GDM1 (cell line): ENCODE measurements at places on chromosomes 3 and 15.

- no peak for DNase-seq
These were observed 265.1 kb downstream of the CTNNB1 start for GRCh38 chr3:41464401-41464800.

GRCh38 chr3:22937536-22937935 lies 265.6 kb upstream of the UBE2E2 start:
- DNase-seq = no peak

GRCh38 chr3:126433496-126434263 lies 39.0 kb downstream of the CFAP100 start:
- no peak for DNase-seq

DNA sequence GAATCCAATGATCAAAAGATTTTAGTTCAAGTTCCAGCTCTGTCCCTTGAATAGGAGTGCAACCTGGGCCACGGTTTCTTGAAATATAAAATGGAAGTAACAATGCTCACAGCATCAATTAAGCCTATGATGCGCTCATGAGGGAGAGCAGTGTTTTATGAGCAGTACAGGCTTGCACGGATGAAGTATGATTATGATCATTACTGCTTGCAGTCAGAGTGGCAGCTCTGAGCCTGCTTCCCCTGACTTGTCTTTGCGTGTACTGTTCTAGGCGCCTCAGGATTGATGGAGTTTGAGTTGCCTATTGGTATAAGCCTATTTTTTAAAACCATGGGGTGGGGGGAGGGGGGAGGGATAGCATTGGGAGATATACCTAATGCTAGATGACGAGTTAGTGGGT lies 37.0 kb downstream of the ITGB5 start:
- no peak for DNase-seq

DNA sequence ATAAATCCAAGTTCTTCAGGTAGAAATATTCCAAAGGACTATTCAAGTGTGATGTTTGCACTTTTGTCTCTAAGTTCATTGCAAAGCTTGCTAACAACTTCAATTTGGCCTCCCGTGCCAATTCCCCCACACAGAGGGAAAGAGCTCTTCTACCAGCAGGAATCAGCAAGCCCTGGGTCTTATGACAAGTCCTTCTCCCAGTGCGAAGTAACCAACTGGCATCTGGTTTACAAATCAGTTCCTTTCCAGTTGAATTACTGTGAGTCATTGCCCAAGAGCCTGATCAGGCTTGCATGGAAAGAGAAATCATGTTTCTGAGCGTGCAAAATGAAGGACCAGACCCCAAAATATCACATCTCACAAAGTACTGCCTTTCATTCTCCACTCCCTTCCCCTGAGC lies 62.7 kb upstream of the SLCO3A1 start:
- no peak for DNase-seq

GRCh38 chr3:143536817-143537535 lies 311.3 kb downstream of the SLC9A9 start:
- no peak for DNase-seq

- no peak for DNase-seq
These were observed 123.9 kb downstream of the OXNAD1 start for GRCh38 chr3:16388850-16389441.

DNA sequence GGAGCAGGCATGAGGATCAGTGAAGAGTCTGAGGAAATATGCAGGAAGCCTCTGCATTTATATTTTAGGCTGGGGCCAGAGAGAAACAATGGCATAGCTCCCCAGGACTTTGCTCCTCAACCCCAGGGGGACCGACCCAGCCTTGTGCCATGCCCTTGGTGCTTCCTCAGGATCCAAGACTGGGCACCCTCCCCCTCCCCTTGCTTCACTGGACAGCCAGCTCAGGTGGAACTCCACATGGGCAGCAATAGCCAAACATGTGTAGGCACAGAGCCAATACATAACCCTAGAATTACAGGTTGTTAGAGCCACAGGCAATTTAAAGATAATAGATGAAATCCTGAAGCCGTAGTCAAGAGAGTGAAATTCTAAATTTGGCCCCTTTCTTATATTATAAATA lies 73.0 kb upstream of the ETV5 start:
- no peak for DNase-seq

- no peak for DNase-seq
These were observed 177.5 kb downstream of the RORA start for GRCh38 chr15:61051569-61052031.

DNA sequence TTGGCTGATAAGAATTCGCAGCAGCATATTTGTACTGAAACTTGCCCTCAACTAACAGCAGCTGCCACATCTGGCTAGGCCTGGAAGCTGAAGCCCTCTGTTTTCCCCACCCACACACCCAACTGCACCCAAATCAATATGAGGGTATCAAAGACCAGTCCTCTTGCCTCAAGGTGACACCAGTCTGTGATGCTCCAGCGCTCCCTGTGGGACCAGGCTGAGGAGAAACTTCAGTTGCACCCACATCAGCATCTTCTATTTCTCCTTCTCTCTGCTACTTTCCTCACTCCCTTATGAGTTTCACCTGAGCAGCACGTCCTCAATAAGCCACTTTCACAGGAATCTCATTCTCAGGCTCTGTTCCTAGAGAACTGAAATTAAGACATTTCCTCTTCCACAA lies 18.7 kb upstream of the GRAMD1C start:
- no peak for DNase-seq

DNA sequence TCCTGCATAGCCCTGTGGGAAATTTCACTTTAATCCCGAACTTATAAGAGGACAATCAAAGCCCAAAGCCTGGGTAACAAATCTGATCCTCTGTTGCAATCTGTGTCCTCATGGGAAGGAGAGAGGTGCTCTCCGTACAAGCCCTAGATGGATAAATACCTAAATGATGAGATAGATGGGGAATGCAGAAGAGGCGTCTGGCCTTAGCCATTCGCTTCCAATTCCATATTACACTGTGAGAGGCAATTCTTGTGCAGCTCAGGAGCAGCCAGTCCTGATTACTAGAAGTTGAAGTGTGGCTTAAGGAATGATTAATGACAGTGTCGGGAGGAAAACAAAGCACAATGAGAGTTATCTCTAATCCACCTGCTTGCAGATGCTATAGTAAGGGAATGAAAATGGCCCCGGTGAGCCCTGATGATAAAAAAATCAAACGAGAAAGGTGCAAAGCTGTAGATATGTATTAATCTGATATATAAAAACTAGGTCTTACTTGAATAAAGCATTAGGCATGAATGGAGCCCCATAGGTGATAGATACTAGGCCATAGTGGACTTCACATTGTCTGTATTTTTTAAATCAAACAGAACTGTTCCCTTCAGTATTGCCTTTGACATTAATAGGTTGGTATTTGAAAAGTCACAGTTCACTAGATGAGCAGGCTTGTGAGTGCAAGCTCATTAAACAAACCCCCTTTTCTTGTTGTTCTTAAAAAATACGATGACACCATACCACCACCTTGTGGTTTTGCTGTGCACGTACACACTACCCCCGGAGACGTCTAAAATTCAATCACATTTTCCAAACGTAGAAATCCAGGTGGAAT lies 54.2 kb upstream of the TMCO5A start:
- DNase-seq = peak; percentile 40

DNA sequence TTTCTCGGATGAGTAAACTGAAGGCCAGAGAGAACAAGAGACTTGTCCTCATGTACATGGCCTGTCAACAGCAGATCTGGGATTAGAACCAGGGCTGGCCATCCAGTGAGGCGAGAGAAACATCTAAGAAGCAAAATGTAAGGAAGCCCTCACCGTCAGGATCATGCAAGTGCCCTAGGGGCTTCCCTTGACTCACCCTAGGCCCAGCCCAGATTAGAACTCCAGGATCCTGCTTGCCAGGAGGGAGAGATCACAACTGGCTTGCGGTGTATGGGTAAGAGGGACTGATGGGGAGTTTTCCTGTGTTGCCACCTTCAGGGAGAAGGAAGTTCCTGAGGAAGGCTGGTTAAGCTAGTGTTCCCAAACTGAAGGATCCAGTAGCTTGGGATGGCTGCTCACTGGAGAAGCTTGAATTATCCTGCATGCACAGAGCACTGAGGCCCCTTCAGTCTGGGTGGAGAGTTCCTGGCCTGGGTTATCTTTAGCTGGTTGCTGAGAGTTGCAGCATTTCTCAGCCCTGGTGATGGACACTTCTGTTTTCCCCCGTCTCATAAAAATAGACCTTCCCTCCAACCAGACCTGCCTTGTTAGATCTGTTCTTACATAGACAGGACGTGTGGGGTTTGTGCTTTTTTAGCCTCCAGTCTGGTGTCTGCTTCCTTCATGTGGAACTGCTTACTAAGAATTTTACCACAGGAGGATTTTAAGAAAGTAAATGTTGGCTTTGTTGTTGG lies 28.2 kb upstream of the XIRP1 start:
- DNase-seq = peak; percentile 86

DNA sequence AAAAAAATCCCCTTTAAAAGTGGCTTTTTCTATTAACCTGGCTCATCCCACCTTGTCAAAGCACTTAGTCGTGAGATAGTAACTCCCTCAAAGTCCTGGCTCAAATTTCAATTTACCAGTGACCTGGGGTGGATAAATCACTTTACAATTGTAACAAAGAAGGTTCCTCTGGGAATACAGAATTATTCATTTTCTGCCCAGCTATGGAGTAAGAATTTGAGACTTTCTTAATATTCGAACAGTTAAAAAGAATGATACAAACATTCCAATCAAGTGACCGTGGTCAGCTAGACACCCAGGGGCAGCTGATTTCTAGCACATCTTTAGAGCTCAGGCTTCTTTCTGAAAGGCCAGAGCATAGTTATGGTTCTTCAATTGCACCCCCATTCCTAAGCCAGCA lies 291.0 kb upstream of the TGFBR2 start:
- no peak for DNase-seq

DNA sequence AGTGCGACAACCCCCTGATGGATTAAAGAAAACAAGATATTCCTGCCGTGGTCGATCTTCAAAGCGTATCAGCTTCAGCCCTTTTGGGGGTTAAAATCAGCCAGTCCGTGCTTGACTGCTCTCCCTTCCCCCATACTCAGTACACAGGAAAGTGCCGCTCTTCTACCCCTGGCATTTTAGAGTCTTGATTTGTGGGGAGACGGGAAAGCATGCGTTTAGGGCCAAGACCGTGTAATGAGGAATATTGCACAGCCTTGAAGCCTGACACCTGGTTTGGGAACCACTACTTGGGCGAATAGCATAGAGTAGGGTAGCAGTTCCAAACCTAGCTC lies 540 bp upstream of the EDC3 start:
- DNase-seq = no peak

DNA sequence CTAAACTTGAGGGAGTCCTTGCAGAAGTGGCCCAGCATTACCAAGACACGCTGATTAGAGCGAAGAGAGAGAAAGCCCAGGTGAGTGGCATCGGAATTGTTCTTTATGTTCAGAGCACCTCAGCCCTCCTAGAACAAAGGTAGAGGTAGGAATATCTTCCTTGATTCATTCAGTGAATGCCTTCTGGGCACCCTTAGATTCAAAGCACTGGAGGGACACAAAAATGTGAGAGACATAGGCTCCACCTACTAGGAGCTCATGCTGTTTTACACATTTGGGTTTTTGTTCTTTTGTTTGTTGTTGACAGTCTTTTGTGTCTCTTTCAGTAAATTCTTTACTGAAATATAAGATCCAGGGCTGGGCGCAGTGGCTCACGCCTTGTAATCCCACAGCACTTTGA lies 68.2 kb downstream of the IQGAP1 start:
- DNase-seq = no peak
